ENCODE measurements at places on chromosomes 11 and 22.

GRCh38 chr11:112826788-112827187, 134.4 kb upstream of the NCAM1 start:
- DNase-seq: no peak

GRCh38 chr22:49294656-49295464, 532.8 kb downstream of the BRD1 start:
- DNase-seq: no peak

DNA sequence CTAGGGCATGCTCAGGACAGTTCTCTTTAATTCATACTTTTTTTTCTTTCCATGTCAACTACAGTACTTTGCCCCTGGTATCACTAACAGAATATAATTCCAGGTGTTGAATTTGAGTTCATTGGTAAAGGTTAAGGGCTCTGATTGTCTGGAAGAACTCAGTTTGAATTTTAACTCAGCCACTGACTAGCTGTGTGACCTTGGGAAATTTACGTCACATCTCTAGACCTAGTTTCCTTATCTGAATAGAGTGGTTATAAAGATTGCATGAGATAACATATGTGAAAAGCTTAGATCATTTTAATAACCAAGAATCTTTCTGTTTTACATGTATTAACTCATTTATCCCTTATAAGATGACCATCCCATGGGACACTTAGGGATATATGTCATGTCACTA, 15.8 kb upstream of the ZC3H12C start:
- DNase-seq: no peak

GRCh38 chr11:121895919-121896318, 220.1 kb downstream of the BLID start:
- DNase-seq: no peak

DNA sequence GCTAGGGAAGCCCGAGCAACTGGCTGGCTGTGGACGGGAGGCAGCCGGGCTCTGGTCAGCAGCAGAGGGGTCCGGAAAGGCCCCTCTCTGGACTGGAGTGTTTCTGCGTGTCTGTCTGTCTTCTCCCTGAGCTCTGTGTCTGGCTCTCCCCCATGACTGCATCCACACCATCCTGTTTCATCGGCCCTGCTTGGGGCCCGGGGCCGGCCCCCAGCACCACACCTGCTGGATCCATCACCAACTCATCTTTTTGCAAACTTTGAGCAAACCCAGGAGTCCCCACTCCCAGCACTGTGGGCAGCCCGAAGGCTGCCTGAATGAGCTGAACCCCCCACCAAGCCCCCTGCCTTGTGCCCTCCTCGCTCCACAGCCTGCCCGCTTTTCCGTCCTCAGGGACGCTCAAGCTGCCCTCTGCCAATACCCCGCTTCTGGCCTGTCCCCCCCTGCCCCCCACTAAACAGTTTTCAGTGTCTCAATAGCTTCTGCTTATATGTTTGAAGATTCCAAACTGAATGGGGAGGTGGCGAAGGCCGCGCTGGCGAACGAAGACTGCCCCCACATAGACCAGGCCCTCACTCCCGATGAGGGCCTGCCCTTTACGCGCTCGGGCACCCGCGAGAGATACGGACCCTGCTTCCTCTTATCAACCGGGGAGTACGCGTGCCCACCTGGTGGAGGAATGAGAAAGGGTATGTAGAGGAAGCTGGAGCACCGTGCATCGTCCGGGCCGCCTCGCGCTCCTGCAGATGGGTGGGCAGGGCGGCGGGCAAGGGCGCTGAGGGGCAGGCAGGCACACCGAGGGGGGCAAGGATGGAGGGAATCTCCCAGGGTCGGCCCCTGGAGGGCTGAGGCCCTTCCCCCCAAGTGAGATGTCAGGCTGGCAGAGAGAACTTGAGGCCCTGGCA, 44.6 kb downstream of the KCNC1 start:
- no peak for DNase-seq
